ENCODE measurements at places on chromosomes 6 and 20.
A peak's percentile ranks its signal among the peaks of the same experiment; 100 is the strongest.

GRCh38 chr6:152698692-152699091 lies 995 bp downstream of the MYCT1 start:
- H3K36me3 ChIP-seq: no peaks in the 10 kb centered on the region
- no peak overlapping the region for H3K27ac ChIP-seq
- H3K27me3 ChIP-seq: no peaks in the 10 kb centered on the region
- no peak overlapping the region for H3K4me3 ChIP-seq
- H3K4me1 ChIP-seq: no peaks in the 10 kb centered on the region

DNA sequence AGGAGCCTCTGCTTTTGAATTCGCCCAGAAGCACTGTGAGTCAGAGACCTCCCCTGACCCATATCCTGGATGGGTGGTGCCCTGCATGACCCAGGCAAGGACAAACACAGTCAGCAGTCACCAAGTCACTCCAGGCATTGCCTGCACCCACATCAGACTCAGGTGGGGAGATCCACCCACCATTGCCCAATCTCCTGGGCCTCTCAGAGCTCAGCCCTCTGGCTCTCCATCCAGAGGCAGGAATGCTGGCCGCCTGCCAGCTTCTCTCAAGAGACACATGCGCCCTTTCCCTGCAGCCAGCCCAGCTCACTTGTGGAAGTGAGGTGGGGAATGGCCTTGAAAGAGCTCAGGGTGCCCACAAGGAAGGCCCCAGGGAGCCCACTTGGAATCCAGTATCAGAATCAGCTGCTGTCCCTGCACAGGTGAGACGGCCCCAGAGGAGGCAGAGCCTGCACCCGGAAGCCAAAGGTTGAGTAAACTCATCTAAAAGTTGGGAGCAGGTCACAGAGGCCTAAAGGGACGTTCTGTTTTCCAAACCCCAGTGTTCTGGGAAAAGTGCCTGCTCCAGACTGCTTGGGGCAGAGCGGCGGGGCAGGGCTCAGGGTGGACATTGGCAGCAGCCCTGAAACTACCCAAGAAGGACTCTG lies 129.8 kb downstream of the PREX1 start:
- no peaks in the 10 kb centered on the region for H3K36me3 ChIP-seq
- no peaks in the 10 kb centered on the region for H3K27me3 ChIP-seq
- H3K27ac ChIP-seq: 0 out of 2 replicates have a peak overlapping the region, but pooled peaks have one; percentile 45
- no peak overlapping the region for H3K4me3 ChIP-seq
- no peak for DNase-seq

DNA sequence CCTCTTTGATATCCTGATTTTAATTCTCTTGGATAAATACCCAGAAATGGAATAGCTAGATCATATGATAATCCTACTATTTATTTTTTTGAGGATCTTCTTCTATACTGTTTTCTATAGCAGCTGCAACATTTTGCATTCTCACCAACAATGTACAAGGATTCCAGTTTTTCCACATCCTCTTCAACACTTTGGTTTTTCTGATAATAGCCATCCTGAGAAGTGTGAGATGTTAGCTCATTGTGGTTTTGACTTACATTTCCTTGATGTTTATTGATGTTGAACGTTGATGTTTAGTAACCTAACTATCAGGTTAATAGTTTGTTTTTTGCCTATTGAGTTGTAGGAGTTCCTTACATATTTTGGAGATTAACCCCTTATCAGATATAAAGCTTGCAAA lies 217.3 kb downstream of the LRFN2 start:
- no peaks in the 10 kb centered on the region for H3K36me3 ChIP-seq
- no peaks in the 10 kb centered on the region for H3K4me1 ChIP-seq
- no peak overlapping the region for H3K4me3 ChIP-seq
- no peaks in the 10 kb centered on the region for H3K27me3 ChIP-seq
- DNase-seq: no peak

GRCh38 chr6:52087498-52087999 lies at the start of gene PKHD1:
PKHD1 (minus strand) TSS chr6:52087613; CDS start chr6:52084933, 2,680 bp downstream.
- 0 out of 2 replicates have a peak, but pooled peaks cover 4% of the 10 kb centered on the region for H3K4me1 ChIP-seq
- peaks cover 6% of the 10 kb centered on the region for H3K27me3 ChIP-seq
- H3K27ac ChIP-seq: no peak within 1 kb of the TSS
- DNase-seq: peak; percentile 34

- H3K27ac ChIP-seq: no peak overlapping the region
- no peaks in the 10 kb centered on the region for H3K36me3 ChIP-seq
- no peak for DNase-seq
- H3K4me3 ChIP-seq: no peak overlapping the region
- H3K27me3 ChIP-seq: no peaks in the 10 kb centered on the region
- peaks cover 39% of the 10 kb centered on the region for H3K4me1 ChIP-seq
These were observed 112.7 kb downstream of the RTN4IP1 start for GRCh38 chr6:106516616-106517015.

DNA sequence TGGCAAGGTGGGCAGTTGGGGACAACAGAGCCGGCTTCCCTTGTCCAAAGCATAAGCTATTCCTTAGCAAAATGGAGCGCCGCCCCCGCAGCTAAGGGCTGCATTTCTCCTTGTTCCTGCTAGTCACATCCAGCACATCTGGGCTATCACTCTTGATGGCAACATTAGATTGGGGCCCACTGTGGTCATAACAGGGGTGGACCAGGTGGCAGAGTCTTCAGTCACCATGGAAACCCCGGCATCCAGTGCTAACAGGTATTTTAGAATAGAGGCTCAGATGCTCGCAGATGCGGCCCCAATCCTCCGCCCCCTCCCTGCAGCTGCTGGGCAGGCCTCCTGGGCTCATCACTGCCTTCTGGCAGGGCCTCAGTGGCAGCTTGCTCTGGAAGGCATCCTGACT lies 168.2 kb upstream of the PROKR2 start:
- peaks cover 12% of the 10 kb centered on the region for H3K27me3 ChIP-seq
- H3K4me1 ChIP-seq: no peaks in the 10 kb centered on the region
- DNase-seq: no peak
- no peaks in the 10 kb centered on the region for H3K36me3 ChIP-seq
- no peak overlapping the region for H3K4me3 ChIP-seq

DNA sequence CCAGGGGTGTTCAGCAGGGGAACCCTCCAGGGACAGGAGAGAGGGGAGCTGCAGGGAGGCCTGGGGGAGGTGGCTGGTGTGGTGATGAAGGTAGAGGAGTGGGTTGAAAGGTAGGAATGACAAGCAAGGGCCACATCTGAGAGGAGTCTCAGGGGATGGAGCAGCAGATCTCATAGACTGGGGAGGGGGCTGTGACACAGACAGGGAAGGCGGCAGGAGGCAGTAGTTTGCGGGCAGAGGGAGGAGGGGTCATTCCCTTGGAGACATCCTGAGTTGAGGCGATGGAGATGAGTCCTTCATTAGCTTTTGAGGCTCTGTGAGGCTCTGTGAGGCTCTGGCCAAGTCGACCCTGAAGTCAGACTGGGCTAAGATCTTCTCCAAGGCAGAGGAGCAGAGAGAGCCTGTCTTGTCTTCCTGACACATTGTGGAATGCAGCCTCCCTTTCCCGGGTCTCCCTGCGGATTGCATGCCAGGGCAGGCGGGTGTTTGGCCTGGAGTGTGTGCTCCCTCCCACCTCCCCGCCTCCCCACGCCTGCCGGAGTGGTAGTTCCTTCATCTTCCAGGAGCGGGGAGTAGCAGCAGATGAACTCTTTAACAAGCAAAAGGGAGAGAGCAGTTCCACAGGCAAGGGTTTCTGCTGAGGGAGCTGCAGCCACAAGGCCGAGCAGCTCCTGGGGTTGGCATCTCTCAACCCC lies 34.3 kb upstream of the MLN start:
- peaks cover 21% of the 10 kb centered on the region for H3K4me1 ChIP-seq
- H3K4me3 ChIP-seq: no peak overlapping the region
- DNase-seq: no peak
- no peaks in the 10 kb centered on the region for H3K36me3 ChIP-seq
- no peak overlapping the region for H3K27ac ChIP-seq
- no peaks in the 10 kb centered on the region for H3K27me3 ChIP-seq

DNA sequence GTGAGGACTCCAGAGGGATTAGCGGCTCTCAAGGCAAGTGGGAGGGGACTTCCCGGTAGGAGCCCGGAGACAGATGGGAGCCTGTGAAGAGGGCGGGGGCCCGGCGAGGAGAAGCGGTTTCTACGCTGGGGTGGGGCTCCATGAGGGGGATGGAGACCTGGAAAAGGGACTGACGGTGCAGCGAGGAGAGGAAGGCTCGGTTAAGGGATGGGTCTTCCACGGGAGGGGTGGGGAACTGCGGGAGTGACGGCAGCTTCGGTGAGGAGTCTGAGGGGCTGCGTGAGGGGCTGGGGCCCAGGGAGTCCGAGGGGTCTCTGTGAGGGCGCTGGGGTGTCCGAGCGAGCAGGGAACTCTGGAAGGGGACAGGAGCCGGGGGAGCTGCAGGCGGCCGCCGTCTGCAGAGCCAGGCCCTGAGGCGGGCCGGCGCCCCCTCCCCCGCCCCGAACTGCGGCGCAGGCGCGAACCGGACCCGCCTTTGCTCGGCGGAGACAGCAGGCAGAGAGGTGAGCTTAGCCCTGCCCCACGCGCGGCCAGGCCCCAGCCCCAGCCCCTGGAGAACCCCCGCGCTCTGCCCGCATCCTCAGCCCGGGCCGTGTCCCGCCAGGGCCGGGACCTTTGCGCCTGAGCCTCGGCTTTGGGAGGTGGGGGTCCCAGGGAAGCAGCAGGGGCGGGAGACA lies at the start of gene NRSN2:
NRSN2 (plus strand) TSS at position 472 of the 677 bp plus-strand sequence. CDS start 2,533 bp downstream, outside the sequence.
- H3K4me1 ChIP-seq: peaks cover 31% of the 10 kb centered on the region
- no peaks in the 10 kb centered on the region for H3K36me3 ChIP-seq
- no peak for DNase-seq
- H3K27me3 ChIP-seq: no peaks in the 10 kb centered on the region
- H3K27ac ChIP-seq: peak within 1 kb of the TSS; percentile 72
- peak within 1 kb of the TSS; percentile 80 for H3K4me3 ChIP-seq

- H3K36me3 ChIP-seq: no peaks in the 10 kb centered on the region
- H3K4me1 ChIP-seq: no peaks in the 10 kb centered on the region
These were observed 50.9 kb downstream of the CCN2 start for GRCh38 chr6:131900231-131900630.

- H3K4me3 ChIP-seq: no peak overlapping the region
- DNase-seq: no peak
- H3K27ac ChIP-seq: no peak overlapping the region
- H3K4me1 ChIP-seq: no peaks in the 10 kb centered on the region
- H3K36me3 ChIP-seq: no peaks in the 10 kb centered on the region
These were observed 160.2 kb downstream of the QRSL1 start for GRCh38 chr6:106789428-106790148.

DNA sequence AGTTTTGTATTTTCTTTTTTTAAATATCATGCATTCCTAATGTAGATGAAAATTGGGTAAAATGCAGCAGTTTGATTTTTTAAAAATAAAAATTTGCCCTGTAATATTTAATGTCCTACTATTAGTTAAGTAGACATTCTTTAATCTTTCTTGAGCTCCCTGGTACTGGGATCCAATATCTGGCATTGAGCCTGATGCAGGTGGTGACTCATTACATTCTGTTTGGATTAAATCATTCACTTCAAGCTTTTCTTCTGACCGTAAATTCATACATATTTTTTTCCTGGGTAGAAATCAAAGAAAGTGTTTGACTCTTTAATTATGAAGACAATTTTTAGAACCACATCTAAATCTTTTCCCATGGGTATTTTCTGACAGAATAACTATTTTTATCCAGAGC lies 768.8 kb upstream of the SLC35B3 start:
- H3K36me3 ChIP-seq: no peaks in the 10 kb centered on the region
- DNase-seq: peak; percentile 56
- H3K27ac ChIP-seq: peak overlapping the region; percentile 38
- H3K4me1 ChIP-seq: peaks cover 9% of the 10 kb centered on the region
- no peak overlapping the region for H3K4me3 ChIP-seq

DNA sequence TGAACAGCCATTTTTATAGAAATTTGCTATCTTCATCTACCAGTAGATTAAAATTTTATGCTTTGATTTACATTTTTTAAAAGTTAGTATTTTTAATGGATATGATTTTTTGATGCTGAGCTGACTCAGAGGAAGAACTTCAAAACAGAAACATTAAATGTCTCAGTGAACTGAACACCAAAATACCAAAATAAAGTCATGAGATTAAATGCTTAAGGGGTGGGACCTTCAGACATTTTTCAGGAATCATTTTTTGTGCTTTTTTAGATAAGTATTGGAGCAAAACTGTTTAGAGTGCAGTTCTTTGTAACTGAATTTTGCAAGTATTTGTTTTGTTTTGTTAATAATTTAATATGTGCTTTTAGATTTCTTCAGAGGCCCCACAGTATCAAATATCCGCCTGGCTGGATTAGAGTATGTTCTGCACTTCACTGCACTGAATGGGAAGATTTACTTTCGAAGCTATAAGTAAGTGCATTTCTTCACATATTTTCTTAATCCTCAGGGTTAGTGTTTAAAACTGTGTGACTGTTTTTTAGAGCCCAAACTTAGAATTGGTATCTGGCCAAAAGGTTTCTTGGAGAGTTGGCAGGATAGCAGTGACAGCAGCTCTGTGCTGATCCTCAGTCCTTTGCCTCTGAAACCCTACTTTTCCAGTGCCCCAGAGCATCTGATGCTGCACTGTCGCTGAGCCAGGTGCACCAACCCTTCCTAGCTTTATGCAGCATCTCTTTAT lies 33.7 kb downstream of the RPF2 start:
- H3K36me3 ChIP-seq: peaks cover 35% of the 10 kb centered on the region
- H3K27me3 ChIP-seq: no peaks in the 10 kb centered on the region
- H3K4me3 ChIP-seq: no peak overlapping the region
- H3K4me1 ChIP-seq: no peaks in the 10 kb centered on the region

DNA sequence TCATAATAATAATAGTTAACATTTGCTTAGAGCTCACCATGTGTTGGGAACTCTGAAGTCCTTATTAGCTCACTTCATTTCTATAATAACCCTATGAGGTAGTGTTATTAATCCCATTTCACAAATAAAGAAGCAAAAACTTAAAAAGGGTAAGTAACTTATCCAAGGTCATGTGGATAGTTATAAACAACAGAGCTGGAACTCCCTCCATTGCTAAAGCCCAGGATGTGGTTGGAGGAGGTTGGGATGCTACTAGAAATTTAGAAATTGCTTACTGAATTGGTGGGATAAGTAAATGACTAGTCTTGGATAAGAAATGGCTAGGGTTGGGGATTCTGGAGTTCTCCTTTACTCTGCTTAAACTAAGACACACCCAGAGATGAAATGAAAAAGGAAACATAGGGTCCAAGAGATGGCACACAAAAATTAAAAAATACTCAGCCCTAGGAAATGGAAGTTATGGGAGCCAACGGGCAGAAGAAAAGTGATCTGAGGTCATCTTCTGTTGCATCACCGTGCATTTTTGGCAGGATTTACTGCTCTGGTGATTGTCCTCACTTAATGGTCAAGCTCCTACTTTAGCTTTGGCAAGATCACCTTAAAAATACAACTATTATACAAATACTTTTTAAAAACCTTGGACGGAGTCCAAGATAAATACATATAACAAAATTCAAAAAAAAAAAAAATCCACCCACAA lies 7.7 kb upstream of the CLIC5 start:
- H3K4me3 ChIP-seq: no peak overlapping the region
- H3K27ac ChIP-seq: no peak overlapping the region
- H3K36me3 ChIP-seq: no peaks in the 10 kb centered on the region
- H3K4me1 ChIP-seq: no peaks in the 10 kb centered on the region
- DNase-seq: no peak

DNA sequence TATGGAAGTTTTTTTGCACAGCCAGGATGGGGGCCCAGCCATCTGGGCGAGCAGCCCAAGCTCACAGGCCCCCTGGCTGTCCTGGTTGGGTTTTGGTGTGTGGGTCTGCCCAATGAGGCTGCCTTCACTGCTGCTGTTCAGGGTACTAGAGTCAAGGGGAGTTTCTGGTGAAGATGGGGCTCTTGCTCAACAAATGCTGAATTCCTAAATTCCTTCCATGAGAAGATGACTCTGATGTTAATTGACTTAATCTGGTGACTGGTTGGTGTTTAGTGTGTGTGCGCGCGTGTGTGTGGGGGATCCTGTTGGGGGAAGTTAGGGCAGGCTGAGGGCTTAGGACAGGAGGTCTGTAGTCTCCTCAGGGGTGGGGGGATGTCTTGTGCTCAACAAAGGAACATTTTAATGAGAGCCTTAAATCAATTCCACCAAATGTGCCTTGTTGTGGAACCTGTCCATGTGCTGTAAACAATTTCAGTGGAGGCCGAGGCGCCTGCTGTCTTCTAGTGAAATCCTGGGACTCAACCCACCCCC lies 1.9 kb downstream of the PTK7 start:
- no peak overlapping the region for H3K27ac ChIP-seq
- no peaks in the 10 kb centered on the region for H3K36me3 ChIP-seq
- DNase-seq: no peak
- peak overlapping the region; percentile 89 for H3K4me3 ChIP-seq

Measured in HCT116 (cell line).